Fibroblast of skin of left biceps (primary cell): ENCODE measurements at places on chromosomes 2 and 18.

GRCh38 chr2:15050483-15050882, 418.0 kb downstream of the LRATD1 start:
- DNase-seq, result peak; percentile 30

DNA sequence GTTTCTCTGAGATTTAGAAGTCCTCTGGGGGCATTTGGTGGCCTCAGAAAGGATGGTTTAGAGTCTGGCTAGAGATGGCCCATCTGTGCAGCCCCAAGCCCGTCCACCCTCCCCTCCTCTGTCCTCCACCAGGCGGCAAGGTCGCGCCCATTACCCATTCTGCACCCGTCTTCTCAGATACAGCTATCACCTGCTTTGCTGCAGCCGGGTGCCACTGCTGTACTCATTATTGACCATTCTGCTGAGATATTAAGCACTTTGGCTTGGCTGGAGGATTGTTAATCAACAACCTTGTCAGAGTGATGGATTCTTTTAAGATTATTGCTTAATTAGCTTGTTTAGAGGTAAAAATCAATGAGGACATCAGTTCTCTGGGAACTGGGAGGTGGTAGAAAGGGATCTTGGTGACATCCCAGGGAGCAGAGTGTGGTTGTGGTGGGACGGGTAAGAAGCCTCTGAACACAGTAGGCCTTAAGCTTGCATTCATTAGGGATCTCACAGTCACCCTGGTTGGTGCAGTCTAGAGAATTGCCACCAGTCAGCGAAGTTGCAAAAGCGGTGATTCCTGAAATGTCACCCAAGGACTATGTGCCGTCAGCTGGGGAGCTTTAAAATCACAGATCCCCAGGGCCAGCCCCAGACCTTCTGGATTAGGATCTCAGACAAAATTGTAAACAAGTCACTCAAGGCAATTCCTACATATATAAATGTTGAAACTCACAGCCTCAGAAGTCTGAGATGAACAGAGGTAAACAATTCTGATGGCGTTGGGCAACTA, 90.9 kb downstream of the CAPN13 start:
- DNase-seq, result no peak

DNA sequence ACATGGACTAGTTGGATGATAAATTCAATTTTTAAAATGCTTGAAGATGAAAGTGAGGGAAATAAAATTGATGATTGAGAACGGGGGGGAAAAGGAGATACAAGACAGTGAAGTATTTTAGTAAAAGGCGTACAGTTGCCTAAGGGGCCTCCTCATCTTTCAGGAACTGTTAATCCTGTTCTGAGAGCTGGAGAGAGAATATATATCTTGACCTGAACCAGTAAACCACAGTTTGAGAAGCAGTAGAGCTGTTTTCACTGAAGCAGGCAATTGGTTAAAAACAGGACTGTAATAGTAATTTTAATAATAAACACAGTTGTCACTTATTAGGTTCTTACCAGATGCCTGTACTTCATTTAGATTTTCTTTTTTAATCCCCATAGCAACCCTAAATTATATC, 137.5 kb downstream of the MAP3K20 start:
- DNase-seq, result no peak

GRCh38 chr2:46704041-46704440, 211.6 kb downstream of the MCFD2 start:
- no peak for DNase-seq

GRCh38 chr18:61290616-61291015, 42.6 kb upstream of the CDH20 start:
- DNase-seq, result no peak

DNA sequence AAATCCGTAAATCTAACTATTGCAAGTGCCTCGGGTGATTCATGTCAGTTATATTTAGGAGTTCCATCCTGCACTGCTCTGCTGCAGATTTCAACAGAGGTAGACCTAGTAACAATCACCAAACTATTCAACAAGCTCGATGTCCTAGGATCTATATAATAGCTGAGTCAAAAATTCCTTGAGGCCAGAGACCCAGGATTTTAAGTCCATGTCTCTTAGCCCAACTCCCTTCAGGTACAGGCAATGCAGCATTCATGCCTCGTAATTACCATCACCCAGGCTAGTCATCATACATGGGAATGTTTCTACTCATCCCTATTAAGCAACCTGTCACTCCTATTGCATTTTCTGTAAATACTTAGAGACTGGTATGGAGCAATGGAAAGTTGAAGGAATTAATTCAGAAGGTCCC, 729 bp downstream of the TM4SF20 start:
- no peak for DNase-seq

GRCh38 chr2:13128139-13128538, 411.4 kb downstream of the TRIB2 start:
- no peak for DNase-seq

GRCh38 chr2:61633250-61633649, 95.1 kb upstream of the XPO1 start:
- DNase-seq, result no peak
